ENCODE measurements at places on chromosomes 2 and 18. TPM values are rescaled to one million over a fixed set of nuclear protein-coding genes. Genes with fewer than 3 reads are reported as not detected.
A peak's percentile ranks its signal among the peaks of the same experiment; 100 is the strongest.

DNA sequence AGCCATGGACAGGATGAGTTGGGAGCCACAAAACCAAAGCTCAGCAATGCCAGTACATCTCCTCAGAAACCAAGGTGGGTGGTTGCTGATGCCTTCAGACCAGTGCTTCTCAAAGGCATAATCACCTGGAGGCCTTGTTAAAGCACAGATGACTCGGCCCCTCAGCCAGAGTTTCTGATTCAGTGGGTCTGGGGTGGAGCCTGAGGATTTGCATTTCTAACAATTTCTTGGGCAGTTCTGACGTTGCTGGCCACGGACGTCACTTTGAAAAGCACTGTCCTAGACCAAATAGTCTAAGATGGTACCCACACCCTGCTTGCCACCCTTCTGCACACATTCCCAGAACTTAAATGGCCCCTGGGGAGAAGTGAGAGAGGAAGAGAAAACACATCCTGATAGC is 24.1 kb upstream of the CDH2 start:
- DNase-seq = no peak

DNA sequence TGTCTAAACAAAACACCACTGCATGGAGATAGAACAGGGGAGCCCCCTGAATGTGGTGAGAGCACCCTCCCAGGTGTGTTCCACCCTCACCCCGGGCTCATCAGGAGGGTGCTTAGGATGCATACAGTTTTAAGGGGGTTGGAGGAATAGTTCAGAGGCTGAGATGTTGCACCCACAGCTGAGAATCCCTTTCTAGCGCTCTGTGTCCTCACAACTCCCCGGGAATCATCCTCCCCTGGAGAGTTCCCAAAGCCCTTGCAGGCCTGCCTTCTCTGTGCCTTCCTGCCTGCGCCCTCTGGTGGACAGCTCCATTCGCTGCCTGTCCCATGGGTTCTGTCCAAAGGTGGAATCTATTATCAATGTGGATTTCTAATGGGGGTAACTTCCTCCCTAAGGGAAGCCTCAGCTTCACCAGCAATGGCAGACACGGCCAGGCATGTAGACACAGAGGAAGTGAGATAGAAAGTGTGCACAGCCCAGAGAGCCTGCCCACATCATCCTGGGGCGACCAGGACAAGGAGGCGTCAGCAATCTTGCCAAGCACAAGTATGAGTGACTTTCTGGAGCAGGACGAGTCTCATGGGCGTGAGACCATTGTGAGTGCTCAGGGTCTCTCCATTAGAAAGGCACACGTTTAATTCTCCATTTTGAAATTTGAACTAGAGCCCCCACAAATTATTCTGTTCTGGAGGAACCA is 1.2 kb upstream of the UGT1A5 start:
- DNase-seq = peak; percentile 84

DNA sequence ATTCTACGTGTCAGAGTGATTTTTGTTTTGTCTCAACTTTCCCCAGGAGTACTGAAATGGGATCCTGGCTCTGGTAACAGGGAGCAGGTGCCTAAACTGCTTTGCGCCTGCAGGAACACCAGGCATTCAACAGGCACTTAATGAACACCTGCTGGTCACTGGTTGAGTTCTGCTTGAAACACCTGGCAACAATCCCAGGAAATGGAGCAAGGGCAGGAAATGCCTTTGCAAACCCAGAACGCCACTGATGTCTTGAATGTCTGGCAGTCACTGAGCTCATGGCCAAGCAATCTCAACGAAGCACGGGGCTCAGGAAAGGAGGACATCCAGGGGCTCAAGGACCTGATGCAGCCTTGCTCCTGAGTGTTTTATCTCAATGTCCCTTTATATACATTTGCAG is 360.0 kb upstream of the RAB6C start:
- DNase-seq = no peak

- no peak for DNase-seq
Measured at GRCh38 chr2:109270505-109271312, 141.7 kb downstream of the SH3RF3 start.

DNA sequence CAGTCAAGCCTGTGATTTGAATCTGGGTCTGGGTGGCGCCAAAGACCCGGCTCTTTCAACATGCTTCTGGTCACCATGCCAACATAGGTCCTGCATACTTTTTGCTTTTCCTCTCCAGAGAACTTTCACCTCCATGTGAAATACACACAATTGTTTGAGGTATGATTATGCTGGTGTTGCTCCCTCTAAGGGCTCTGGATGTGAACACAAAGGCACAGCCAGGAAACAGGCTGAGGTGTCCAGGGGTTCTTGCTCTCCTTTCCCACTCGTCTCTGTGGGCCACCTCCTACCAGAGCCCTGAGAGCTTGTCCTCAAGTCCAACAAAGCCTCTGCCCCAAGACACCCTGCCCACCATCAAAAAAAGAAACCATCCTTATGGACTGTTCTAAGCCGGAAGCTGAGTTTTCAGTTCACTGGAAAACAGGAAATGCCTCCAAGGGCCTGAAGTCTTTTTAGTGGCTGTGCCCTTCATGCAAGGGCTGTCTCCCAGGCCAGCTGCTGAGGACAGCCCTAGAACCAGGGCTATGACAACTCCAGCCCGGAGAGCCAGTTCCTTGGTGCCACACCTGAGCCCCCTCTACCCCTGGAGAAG is 100.2 kb upstream of the EPAS1 start:
- DNase-seq = no peak

OTOS gene
- total RNA-seq = not detected

KIF1A gene
- total RNA-seq = not detected

GRCh38 chr2:110657724-110658305 is 20.0 kb downstream of the BUB1 start:
- DNase-seq = no peak

SLC14A1 gene
- 35.8 TPM for total RNA-seq

Data from MG63 (cell line).